ENCODE measurements at places on chromosomes 16 and 17. TPM values are rescaled to one million over a fixed set of nuclear protein-coding genes. Genes with fewer than 3 reads are reported as not detected.

DNA sequence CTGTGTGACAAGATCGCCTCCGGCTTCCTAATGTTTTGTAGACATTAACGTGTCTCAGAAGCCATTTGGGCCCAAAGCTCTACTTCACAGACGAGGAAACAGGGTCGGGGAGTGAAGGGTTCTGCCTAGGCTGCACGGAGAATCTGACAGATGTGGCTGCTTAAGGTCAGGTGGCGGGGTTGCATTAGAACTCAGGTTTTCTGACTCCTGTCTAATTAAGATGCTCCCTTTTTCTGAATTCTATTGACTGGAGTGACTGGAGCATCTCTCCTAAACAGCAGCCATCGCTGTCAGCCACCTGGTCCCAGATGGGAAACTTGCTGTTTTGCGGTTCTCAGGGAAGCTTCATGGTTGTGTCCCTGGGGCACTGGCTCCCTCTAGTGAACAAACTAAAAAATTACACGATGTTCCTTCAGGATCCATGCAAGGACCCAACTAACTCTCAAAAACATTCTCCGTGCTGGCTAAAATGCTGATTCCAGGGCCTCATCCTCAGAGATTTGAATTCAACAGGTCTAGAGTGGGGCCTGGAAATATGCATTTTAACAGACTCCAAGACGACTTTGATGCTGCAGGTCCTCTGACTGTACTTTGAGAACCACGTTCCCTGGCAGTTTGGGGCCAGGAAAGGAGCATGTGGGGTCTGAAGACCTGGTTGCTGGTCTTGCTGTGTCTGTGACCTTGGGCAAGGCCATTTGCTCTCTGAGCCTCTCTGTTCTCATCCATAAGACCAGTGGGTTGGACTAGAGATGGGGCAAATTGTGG, 117.4 kb downstream of the IRF8 start:
- DNase-seq, result peak; percentile 67

DNA sequence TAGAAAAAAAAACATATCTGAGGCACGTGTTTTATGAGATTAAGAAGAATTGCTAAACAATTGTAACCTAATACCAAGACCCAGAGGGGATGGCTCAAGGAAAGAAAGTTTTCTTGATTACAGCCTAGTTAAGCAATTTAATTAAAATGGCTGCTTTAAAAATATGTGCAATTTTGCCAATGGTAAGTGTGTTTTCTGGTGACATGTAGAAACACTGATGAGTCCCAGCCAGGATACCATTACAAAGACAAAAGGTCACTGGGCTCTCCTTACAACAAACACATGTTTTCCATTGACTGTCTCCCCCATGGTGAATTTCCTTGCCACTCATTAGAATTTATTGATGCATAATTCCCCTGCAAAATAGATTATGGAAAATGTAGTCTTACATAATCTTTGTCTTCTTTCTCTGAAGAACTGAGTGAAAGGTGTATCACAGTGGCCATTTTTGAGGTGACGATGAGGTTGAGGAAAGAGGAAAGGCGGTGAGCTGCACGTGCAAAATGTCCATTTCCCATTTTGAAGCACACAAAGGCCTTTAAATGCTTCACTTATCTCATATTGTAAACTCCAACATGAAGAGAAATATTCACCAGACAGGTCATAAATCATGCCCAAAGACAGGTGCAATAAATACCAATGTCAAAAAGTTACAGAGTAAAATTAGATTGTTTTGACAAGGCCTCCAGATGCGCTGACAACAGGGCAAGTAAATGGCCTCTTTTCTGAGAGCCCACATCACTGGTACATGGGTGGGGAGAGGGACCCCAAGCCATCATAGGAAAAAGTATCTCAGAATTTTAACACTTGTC, 696.9 kb downstream of the KCNJ2 start:
- DNase-seq, result no peak

GRCh38 chr17:28469376-28469775, 4.1 kb upstream of the SLC13A2 start:
- no peak for DNase-seq

GRCh38 chr17:42640121-42640520, 19.0 kb upstream of the TUBG2 start:
- DNase-seq, result no peak

The LHX1 gene
- not detected for total RNA-seq

GRCh38 chr16:72532906-72533410, 361.0 kb upstream of the PMFBP1 start:
- no peak for DNase-seq

- no peak for DNase-seq
Measured at GRCh38 chr17:38656959-38657823, 17.6 kb downstream of the EPOP start.

GRCh38 chr16:27405546-27406451, 3.8 kb downstream of the IL21R start:
- peak; percentile 95 for DNase-seq
